ENCODE measurements at places on chromosomes 2 and 18. TPM values are rescaled to one million over a fixed set of nuclear protein-coding genes. Genes with fewer than 3 reads are reported as not detected.
A peak's percentile ranks its signal among the peaks of the same experiment; 100 is the strongest.

DNA sequence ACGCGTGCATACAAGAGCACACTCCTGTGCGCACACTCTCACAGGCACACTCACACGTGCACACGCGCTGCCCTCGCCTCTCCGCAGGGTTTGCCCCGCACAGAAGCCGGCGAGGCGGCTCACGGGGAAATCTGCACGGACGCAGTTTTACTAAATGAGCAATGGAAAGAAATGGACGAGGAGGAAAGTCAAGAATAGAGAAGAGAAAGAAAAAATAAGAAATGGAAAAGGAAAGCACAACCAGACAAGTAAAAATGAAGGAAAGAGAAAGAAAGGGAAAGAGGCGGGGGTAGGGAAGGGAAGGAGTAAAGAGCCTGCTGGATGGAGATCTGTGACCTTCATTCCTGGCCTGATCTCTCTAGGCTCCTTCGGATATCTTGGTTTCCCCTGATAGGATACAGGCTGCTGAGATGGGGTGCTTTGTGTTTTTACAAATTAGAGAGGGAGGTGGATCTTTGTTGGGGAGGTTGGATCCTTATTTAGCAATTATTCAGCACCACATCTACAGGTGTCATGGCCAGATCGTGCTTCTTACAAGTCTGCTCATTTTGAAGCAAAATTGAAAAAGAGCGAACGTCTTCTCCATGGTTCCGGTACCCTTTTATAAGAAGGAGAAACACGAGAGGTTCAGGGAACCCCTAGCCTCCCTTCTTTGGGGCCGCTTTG lies 693 bp upstream of the LRP2 start:
- no peak for DNase-seq

DNA sequence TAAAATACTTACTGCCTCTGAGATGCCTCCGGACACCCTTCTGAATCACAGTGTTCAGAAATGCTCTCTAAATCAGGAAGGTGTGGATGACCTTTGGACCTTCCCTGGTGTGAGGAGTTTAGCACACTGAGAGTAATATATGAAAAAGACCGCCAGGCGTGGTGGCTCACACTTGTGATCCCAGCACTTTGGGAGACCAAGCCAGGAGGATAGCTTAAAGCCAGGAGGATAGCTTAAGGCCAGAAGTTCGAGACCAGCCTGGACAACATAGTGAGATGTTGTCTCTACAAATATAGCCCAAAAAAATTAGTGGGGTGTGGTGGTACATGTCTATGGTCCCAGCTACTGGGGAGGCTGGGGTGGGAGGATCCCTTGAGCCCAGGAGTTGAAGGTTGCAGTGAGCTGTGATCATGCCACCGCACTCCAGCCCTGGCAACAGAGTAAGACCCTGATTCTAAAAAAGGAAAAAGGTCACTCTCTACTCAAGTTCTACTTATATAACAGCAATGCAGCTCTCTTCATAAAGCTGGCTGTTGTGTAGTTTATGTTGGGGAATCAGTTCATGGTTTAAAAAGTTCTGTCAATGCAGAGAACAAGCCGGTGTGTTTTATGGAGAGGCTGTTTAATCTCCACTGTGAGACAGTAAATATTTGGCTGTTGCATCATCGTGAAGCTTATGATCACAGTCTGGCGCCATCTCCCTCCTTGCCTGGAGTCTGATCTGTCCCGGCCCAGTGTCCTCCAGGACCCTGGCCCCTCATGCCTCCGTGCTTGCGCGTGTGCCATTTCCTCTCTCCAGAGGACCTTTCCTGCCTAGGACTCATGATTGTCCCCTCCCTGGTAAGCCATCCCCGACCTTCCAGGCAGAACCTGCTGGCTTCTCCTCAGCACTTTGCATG lies 184.5 kb downstream of the FAM210A start:
- no peak for DNase-seq

DNA sequence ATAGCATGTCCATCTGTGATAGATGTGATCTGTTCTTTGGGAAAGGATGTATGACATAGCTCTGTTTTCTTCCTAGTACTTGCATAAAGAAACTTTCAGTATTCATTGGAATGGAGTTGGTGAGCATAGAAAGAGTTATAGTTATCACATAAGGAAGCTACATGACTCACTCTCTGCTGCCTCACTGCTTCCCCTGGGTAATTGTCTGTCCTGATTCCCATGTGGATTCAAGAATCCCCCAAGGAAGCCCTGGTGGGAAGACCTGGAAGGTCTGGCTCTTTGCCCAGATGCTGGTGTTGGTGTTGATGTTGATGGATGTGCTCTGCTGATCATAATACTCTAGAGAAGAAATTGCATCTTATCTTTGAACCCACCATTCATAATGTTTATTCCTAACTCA lies 60.6 kb downstream of the PTPN4 start:
- no peak for DNase-seq

- no peak for DNase-seq
Measured at GRCh38 chr2:85582492-85582891, 1.7 kb upstream of the VAMP5 start.

DNA sequence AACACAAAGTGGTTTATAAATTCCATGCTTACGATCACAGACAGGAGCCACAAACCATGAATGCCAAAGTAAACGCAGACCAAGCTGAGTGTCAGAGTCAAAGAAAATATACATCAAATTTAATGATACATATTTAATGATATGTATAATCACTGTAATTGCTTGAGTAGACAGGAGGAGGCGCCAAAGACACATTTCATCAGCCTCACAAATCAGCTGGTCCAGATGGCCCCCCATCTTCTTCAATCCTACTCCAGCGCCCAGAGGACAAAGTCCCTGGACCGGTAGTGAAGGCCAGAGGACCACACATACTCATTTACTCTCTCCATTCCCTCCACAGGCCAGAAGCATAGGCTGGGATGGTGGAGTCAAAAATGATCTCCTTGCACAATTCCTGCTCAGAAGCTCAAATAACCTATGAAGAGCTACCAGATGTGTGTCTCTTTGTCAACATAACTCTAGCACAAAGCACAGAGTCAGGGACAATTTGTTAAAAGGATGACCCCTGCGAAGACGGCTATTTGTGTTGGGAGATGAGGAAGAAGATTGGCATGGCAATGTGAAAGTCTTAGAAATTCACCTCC lies 149.3 kb upstream of the PGAP1 start:
- DNase-seq, result no peak

- no peak for DNase-seq
Measured at GRCh38 chr2:223415071-223415470, 187.1 kb downstream of the SCG2 start.

DNA sequence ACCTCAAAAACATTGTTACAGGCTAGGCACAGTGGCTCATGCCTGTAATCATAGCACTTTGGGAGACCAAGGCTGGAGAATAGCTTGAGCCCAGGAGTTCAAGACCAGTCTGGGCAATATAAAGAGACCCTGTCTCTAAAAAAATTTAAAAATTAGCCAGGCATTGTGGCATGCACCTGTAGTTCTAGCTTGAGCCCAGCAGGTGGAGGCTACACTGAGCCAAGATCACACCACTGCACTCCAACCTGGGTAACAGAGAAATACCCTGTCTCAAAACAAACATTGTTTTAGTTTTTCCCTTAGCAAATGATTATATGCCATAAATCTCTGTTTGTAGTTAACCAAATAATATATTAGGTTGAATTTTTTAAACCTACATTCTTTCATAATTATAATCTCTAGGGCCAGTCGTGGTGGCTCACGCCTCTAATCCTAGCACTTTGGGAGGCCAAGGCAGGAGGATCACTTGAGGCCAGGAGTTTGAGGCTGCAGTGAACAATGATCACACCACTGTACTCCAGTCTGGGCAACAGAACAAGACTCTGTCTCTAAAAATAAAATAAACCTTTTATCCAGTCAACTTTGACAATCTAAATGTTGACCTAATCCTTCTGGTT lies 13.3 kb upstream of the CYP20A1 start:
- no peak for DNase-seq

- DNase-seq, result no peak
Measured at GRCh38 chr2:158113741-158114295, 12.1 kb downstream of the UPP2 start.

- DNase-seq, result no peak
Measured at GRCh38 chr18:49668574-49669275, 106.9 kb downstream of the LIPG start.

DNA sequence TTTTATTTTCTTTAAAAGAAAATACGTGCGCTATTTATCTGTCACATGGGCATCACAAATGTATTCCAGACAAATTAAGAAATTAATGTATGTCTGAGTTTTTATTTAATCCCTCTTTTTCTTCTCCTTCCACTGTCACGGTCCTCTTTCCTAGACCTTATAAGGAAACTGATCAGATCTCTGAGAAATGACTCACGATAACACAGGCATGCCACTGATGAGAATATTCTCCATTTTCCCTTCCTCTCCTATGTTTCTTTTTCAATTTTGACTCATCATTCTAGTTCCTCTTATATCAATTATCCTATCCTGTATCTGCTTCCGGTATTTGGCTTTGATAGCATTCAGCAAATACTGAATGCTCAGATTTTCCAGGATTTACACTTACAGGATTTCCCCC lies 121.8 kb downstream of the DSC3 start:
- DNase-seq, result no peak

GRCh38 chr18:26568513-26568912 lies 20.2 kb upstream of the KCTD1 start:
- DNase-seq, result no peak

DNA sequence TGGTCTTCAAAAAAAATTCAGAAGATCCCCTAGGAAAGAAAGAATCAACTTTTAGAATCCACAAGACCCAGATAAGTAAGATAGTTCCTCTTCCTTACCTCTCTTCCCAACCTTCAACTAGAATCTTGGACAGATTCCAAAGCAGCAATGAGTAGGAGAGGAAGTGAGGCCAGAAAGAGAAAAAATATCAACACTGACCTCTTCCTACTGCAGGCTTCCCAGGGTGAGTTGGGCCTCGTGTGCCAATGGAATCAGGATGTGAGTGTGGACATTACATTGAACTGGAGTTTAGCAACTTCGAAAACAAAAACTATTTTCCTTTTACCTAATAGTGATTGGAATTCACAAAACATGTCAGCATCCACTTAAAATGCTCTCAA lies 102.5 kb upstream of the PIEZO2 start:
- DNase-seq, result no peak

GRCh38 chr18:12041561-12041960 lies 52.1 kb upstream of the ANKRD62 start:
- DNase-seq, result no peak

- no peak for DNase-seq
Measured at GRCh38 chr2:140246058-140246457, 1465.9 kb upstream of the NXPH2 start.

GRCh38 chr18:48412339-48412929 lies 3.3 kb upstream of the ZBTB7C start:
- no peak for DNase-seq

- DNase-seq, result no peak
Measured at GRCh38 chr18:65748321-65748720, 2.5 kb upstream of the CDH7 start.

GRCh38 chr2:122233372-122233771 lies 477.9 kb downstream of the TSN start:
- no peak for DNase-seq

DNA sequence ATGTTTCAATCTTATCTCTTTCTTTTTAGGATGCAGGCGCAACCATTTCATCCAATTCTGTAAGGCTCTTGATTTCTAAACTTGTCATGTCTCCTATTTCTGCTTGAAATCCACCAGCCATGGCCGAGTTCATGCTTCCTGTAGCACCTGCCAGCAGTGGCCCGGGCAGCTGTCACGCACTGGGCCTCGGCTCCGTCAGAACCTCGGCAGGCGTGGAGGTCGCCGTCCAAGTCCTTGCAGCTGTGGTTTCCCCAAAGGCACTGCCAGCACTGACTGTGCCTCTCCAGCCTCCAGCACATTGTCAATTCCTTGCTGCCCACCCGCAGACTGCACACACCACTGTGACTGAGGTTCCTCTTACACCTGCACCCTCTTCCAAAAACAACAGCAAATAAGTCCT lies 188.7 kb upstream of the SALL3 start:
- no peak for DNase-seq

- DNase-seq, result no peak
Measured at GRCh38 chr18:70287731-70288130, 1.1 kb upstream of the SOCS6 start.

DNA sequence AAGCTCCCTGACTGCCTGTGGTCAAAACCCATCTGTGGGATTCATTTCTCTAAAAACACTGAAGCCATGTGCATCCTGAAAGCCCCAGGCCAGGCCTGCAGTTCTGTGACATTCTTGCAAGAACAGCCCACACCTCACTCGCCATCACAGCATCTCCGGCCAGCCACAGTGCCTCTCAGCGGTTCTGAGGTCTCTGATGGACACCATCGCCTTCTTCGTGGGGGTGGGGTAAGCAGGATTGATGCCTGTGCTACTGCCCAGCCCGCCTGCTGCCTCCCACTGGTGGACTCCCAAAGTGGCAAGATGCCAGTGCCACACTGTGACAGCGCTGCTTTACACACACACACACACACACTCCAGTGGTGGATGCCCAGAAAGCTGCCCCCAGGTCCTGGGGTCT lies 5.2 kb upstream of the PRLH start:
- no peak for DNase-seq

DNA sequence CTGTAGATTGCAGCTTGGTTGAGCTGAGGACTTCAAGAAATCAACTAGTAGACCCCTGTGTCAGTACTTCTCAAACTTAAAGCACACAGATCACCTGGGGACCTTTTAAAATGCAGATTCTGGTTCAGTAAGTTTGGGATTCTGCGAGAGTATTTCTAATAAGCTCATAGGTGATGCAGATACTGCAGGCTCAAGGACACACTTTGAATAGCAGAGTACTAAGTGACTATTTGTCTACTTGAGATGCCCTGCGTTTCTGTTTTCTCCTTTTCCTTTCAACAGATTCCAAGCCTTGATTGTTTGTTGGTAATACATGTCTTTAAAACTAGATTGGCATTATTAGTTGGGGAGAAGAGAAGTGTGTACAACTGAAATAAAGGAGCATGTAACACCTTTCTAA lies 6.7 kb downstream of the MIB1 start:
- no peak for DNase-seq

DNA sequence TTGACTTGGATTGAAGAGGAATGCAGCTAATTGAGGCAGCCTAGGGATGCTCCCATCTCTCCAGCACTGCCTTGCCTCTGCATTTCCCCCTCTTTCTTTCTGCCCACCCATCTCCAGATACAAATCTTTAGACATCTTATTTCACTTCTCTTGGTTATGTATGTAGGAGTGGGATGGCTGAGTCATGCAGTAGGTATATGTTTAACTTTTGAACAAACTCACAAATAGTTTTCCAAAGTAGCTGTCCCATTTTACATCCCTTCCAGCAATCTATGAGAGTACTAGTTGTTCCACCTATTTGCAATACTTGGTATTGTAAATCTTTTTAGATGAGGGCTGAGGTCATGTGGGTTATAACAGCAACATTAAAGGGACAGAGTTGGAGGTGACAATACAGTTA lies 329.9 kb downstream of the DYSF start:
- peak; percentile 8 for DNase-seq

- DNase-seq, result no peak
Measured at GRCh38 chr2:71832388-71832787, 315.3 kb downstream of the CYP26B1 start.

- no peak for DNase-seq
Measured at GRCh38 chr18:12361770-12362378, 15.2 kb downstream of the AFG3L2 start.

Gene EVA1A
- 2.4 TPM for polyA plus RNA-seq

Gene NPPC
- 1.3 TPM for polyA plus RNA-seq

Gene MFSD2B
- polyA plus RNA-seq, result 0.33 TPM

Gene IL37
- 0.18 TPM for polyA plus RNA-seq

Gene TTN
- polyA plus RNA-seq, result 0.30 TPM

Gene PID1
- polyA plus RNA-seq, result 2.8 TPM

Gene UCN
- 0.35 TPM for polyA plus RNA-seq

Gene AQP4
- polyA plus RNA-seq, result 2.8 TPM

Gene SMYD5
- 35.2 TPM for polyA plus RNA-seq

Gene EFR3B
- 3.4 TPM for polyA plus RNA-seq

All from H1 (cell line).